Stimulated activated CD8-positive, alpha-beta memory T cell treated with anti-CD3 and anti-CD28 coated beads, Interleukin-4, amount 100 ng/mL, for 4 hours (primary cell): ENCODE measurements at places on chromosomes 7 and 10.
A peak's percentile ranks its signal among the peaks of the same experiment; 100 is the strongest.

DNA sequence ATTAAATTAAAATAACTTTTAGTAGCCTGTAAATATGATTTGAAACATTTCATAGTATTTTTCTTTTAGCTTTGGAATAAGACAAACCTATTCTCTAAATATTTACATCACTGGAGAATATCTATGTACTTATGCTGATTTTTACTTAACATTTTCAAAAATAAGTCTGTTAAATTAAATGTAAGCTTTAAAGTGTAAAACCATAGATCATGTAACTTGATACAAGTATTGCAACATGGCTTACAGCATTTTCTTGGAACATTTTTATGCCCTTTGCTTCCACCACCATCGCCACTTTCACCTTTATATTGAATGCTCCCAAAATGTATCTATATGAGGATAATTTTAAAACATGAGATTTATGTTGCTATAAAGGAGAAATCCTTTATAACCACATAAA, 427.1 kb downstream of the GFRA1 start:
- DNase-seq = no peak

GRCh38 chr10:33247221-33247922, 87.1 kb downstream of the NRP1 start:
- no peak for DNase-seq

- no peak for DNase-seq
Measured at GRCh38 chr7:26556061-26556881, 264.6 kb downstream of the SNX10 start.

DNA sequence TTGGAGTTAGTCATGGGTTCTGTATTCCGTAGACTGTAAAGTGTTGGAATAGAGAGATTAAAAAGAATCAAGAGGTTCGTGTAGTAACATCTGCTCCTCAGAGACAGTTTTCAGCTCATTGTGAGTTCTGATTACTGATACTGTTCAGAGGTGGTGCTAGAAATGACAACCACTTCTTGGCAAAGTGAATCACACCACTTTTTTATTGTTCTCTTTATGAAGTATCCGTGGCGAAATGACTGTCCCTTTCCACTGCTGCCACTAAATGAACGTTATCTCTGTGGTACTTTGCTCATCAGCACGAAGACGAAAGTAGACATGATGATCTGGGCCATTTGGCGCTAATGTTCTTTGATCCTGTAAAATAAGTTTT, 860 bp downstream of the RPP30 start:
- no peak for DNase-seq

GRCh38 chr10:72186258-72186981, 29.4 kb upstream of the ANAPC16 start:
- DNase-seq = no peak

- DNase-seq = no peak
Measured at GRCh38 chr10:60944058-60944909, at the start of gene RHOBTB1. Gene RHOBTB1, minus strand, starts transcription at chr10:60944185. Its CDS starts 32,643 bp downstream, at chr10:60911542.

DNA sequence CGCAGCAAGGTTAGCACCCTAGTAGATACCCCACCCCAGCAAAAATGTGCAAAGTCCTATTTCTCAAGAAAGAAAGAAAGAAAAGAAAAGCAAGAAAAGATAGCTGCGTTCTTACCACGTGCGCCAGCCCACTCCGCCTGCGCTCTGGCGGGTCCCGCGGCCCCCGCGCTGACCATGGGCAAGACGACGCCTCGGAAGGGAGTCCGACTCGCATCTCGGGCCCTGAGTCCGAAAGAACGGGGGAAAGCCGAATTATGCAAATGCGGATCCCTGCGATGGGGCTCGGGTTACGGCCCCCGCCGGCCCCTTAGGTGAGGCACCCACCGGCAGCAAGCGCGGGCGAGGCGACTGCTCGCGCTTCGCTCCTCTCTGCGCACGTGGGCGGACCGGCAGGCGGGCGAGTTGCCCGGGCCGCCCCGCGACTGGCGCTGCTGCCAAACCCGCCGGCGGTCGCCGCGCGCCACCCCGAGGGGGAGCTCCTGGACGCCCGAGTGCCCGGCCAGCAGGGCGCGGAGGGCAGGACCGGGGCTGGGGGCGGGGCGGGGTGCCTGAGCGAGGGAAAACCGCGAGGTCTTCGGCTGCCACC, 2.4 kb upstream of the EGR2 start:
- DNase-seq = peak; percentile 62

GRCh38 chr7:133754708-133755107, 372.4 kb upstream of the LRGUK start:
- no peak for DNase-seq

DNA sequence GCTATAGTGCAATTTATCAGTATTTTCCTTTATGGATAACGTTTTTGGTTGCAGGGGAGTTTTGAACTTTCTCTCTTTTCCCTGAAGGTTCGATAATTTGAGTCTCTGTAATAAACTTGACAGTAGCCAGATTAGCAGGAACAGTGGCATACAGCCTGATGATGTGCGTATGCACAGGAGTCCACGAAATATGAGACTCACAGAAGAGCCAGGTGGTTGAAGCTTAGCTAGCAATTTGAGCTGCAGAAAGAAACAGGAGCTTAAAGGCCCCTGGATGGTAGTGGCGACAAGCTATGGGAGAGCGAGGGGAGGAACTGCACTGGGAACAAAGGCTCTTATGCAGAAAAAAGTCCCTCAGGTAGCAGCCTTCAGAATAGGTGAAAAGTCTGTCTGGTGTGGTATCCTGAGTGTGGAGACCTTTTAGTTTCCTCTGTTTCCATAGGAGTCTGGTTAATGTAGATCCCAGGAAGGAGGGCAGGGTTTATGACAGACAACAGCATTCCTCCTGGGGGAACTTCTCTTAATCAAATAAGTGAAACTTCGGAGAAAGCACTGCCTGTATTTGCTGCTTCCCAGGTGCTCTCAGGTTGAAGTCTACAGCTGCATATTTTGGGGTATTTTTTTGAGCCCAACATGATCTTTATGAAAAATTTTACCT, 32.7 kb downstream of the FANK1 start:
- no peak for DNase-seq

GRCh38 chr7:46607176-46607575, 686.1 kb upstream of the IGFBP3 start:
- DNase-seq = no peak

- DNase-seq = no peak
Measured at GRCh38 chr7:120278773-120279172, 5.8 kb downstream of the KCND2 start.

GRCh38 chr7:154984601-154985188, 18.2 kb downstream of the PAXIP1 start:
- DNase-seq = no peak

- DNase-seq = no peak
Measured at GRCh38 chr7:108263425-108263824, 133.3 kb upstream of the LAMB4 start.

DNA sequence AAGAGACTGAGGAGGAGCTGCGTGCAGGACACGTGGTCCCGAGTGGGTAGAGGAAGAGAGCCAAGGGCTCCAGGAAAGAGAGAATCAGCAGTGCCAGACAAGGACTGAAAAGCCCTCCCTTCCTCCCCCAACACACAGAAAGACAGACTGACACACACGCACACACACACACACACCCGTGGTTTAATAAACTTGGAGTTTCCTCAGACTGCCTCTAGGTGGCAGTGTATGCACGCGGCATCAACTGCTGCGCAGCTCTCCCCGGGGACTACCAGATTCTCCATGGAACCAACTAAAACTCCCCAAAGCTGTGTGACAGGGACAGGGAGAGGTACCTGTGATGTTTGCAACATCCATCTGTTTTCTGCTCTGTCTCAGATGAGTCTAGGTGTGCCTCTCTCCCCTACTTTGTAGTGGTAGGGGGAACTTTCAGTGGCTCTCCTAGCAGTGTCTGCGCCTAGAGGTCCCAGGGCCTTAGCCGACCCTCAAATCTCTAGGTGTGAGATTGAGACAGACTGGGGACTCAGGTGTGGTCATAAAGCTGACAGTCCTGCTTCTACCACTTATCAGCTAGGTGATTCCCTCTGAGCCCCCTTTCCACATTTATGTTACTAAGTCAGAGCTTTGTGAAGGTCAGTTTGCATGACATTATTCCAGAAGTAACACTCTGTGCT, 9.3 kb upstream of the TSPAN14 start:
- no peak for DNase-seq

DNA sequence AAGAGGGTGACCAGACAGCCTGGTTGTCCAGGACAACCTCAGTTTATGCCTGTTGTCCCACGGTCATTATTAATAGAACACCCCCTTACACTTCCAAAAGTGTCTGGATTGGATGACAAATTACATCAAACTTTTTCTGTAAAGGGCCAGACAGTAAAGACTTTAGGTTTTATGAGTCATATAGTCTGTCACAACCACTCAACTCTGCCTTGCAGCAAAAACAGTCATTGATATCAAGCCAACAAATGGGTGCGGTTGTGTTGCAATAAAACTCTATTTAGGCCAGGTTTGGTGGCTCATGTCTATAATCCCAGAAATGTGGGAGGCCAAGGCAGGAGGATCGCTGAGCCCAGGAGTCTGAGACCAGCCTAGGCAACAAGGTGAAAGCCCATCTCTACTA, 66.7 kb upstream of the ATP6V0A4 start:
- no peak for DNase-seq

DNA sequence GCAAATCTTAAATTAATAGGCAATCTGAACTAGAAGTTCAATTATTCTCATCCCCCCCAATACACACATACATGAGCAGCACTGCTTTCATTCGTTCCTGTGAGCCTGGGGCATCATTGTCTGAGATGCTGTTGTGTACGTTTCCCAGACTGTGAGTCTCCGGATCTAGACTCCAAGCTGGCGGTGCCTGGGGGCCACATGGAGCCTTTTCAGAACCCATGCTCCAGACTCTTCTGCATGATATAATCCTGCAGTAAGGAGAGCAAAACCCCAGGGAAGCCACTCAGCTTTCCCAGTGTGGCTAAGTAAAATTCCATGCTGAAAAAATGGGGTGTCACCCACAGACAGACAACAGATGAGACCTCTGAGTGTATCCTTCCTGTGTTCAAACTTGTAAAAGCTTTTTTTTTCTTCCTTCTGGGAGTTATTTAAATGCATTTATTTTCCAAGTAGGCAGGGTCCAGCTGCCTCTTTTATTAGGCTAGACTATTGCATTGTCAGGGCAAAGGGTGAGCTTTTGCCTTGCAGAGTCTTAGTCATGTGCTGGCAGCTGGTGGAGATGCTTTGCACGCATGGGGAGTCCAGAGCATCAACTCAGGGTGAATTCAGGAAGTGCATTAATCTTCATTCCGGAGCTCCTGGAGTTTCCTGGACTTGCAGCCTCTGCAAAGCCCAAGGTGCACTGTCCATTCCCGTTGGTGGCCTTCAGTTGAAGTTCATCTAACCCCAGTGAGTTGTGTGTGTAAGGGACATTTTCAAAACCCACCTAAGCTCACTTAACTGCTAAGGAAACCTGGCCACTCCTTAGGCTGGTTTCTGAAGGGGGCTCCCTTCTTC, 185.7 kb upstream of the ADO start:
- DNase-seq = no peak

- no peak for DNase-seq
Measured at GRCh38 chr10:61000769-61001730, 57.1 kb upstream of the RHOBTB1 start.

- DNase-seq = no peak
Measured at GRCh38 chr10:44674536-44675386, 236.4 kb upstream of the TMEM72 start.

GRCh38 chr7:128933180-128933891, 4.4 kb upstream of the IRF5 start:
- no peak for DNase-seq

DNA sequence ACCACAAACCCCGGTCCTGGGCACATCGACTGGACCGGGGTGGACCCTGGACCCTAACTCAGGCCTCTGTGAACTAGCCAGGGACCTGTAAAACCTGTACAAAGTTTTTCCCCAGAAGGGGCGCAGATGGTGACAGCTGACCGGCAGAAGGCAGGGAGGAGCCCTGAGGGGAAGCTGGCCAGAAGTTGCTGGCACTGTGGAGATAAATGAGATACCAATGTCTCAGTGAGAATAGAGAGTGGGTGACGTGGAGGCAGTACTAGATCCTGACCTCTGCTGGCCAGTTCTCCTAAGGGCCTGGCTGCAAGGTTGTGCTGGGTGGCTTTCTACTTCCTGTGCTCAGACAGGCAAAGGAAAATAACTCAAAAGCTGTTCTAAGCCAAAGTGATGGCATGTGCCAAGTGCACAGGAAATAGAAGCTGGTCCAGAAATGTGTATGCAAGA, 10.6 kb upstream of the TSPAN14 start:
- DNase-seq = no peak

DNA sequence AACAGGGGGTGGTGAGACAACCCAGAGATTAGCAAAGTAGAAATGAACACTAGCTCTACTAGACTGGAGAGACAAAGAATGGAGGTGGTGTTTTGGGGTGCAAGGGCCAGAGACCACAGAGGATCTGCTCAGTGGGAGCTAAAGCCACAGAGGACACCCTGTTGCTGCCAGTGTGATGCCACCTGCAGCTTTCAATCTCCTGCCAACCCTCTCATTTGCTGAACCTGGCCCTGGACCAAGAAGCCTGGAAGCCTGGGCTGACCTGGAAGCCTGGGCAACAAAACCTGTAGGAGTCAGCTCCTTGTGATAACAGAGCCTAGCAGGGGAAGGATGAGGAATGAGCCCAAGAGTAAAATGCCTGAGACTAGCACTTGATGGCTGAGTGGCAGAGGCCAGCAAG, 81.1 kb upstream of the ADO start:
- DNase-seq = no peak

GRCh38 chr10:32938554-32939061, 19.4 kb downstream of the ITGB1 start:
- no peak for DNase-seq

DNA sequence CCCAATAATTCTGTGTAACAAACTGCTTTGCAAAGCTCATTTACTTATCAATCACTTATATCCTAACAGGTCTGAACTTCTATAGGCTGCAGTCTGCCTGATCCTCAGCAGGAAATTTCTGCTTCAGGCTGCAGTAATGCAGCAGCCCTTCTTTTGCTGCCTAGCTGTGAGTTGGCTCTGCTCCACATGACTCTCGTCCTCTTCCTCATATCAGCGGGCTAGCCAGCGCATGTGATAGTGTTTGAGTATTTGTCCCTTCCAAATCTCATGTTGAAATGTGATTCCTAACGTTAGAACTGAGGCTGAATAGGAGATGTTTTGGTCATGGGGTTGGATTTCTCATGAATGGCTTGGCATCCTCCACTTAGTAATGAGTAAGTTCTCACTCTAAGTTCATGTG, 387.8 kb downstream of the SEMA3D start:
- no peak for DNase-seq

DNA sequence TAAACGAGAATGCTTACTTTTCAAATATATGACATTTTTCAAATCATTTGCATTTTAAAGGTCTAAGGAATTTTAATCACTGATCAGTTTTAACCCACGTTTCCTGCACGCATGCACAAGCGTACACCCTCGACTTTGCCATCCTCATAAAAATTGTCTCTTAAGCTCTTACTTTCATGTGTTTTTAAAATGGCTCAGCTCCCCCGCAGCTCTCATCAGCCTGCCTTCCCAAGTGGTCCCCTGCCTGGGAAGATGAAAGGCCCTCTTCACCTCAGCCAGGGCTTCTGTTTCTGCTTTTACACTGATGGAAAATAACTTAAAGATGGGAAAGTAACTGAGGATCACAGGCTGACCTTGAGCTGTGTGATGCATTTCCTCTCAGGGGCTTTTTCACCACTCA, 131.6 kb upstream of the LSM8 start:
- DNase-seq = no peak
